Psoas muscle (tissue), 8 donors: ENCODE measurements at places on chromosomes 6 and 20. TPM values are rescaled to one million over a fixed set of nuclear protein-coding genes. Genes with fewer than 3 reads are reported as not detected.

Gene PSORS1C2
- total RNA-seq = not detected

DNA sequence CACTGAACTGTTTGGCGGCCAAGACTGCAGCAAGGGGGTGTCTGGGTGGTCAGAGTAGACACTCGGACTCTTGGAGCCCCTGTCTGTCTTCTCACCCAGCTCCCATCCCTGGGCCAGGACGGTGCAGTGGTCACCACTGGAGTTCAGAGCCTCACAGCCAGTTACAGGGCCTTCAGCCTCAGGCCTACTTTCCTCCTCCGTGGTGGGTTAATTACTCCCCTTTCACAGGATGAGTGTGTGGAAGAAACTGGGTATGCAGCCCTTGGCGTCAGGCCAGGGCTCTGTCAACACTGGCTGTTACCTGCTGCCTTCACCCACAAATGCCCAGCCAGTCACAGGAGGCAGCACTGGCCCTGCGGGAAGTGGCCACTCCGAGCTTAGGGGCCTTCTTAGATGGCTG lies 1.8 kb upstream of the YTHDF1 start:
- no peak for DNase-seq

DNA sequence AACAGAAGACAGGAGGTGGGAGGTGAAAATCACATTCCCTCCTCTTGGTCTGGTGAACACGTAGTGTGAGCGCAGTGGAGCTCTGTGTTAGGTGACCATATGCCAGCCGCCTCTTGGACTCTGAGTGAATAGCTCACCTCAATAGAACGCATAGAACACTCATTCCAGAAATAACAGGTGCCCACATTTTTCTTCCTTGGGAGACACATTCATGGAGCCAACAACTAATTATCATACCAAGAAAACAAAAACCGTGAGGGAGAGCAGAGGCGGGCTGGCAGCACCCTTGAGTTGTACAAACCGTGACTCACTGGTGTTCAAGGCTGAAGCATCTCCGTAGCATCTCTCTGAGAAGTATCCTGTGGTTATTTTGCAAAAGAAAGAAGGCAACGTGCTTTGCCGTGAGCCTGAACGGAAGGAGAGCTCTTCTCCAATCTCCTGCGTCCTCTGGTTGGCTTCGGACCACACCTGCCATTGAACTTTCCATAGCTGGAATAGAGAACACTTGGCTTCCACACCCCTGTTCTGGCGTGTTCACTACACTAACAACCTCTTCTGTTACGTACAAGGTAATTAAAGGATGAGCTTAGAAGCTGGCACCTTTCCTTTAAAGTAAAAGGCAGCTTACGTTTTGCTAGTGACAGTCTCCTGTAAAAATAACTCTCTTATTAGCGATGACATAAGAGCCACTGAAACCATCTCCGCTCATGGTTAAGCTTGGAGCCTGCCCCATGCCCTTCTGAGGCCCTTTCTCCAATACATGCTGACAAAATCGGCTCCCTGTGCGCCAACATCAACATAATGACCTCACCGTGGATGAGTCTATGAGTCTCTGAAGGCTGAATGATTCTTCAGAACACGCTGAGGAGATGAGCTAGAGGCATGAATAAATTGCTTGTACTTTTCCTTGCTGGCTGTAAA lies 30.2 kb upstream of the SGK1 start:
- DNase-seq = peak; percentile 72

DNA sequence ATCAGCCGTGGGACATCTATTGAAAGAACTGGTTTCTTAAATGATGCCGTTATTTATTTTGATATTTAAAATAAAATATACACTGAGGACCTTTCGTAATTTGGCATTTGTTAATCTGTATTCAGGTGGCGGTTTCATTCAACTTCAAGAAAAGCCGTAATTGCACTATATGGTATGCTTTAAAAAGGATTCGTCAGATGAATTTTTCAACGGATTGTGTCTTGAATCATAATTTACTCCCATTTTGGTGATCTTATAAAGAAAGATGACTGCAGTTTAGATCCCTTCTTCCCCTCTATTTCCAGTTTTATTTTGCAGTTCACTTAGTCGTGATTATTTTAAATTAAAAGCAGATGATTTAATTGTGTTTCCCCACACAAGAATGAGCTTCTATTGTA lies 761 bp downstream of the KLHL32 start:
- no peak for DNase-seq

DNA sequence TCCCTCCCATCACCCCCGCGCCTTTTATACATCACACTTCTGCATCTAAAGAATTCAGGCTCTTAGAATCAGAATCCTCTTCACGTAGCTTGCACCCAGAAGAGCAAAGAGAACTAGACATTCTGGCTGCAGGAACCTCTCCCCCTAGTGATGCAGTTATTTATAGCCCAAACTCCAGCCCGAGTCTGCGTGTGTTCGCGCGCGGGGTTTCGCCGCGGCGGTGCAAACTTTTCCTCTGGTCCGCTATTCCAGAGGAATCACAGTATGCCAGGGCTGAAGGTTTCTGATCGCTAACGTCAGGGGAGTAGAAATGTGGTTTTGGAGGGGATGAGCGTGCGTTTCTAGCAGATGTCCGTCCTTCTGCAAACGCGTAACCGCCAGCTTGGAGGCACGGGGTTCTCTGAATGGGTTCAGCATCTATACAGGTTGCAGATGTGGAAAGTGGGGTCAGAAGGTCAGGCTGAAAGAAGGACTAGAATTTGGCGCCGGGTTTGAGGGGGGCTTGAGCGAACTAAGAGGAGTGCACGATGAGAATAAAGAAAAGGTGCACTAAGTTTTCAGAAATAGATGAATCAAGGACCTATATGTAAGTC lies 1.8 kb downstream of the EPHA7 start:
- DNase-seq = no peak

Gene SLC4A11
- 1.4 TPM for total RNA-seq

DNA sequence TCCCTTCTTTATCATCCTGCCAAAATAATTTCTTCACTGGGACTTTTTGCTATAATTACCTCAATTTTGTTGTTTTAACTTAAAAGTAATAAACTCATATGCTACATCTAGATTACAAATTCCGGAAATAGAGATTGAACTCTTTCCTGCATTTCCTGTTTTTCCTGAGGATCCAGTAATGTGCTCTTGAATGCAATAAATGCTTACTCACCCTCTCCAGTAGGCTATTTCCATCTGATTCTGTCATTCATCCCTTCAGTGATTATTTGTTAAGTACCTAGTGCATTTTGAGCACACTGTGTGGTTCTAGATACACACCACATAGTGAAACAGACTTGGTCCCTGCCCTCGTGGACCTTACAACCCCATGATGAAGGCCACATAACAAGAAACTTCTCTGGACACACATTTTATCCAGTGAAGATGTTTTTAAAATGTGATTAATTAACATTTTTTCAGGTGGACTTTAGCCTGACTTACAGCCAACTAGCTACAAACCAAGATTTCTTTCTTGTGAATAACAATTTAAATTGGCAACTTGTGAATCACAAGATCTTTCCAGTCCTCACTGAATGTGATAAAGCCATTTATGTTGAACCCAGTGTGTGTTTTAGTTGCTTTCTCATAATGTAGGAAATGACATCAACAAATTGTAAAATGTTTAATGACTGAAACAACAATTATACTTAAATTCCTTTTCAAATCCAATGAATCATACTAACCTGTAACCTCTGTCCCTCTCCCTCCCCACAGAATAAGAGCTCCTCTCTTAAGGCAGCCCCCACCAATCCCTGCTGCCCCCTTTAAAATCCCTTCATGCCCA lies 272.3 kb downstream of the KHDC1L start:
- DNase-seq = no peak
